ENCODE measurements at places on chromosomes 11 and 22.

- no peak for DNase-seq
These were observed 569.3 kb downstream of the BRD1 start for GRCh38 chr22:49258107-49259010.

DNA sequence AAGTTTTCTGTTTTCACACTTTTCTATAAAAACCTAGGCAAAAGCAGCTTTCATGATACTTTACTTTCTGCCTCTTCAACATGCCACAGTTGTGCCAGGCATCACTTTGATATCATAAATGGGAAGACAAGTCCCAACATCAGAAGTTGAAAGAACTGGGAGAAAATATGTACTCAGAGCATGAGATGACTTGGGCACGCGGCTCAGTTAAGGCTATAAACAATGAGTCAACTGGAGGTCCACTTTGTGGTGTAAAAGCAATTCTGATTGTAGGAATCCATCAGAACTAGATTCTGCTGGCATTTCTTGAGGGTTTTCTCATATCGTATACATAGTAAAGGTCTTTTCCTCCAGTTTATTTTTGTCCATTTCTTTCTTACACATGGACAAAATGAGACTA lies 109.7 kb upstream of the USP47 start:
- DNase-seq: peak; percentile 27

- DNase-seq: no peak
These were observed 90.2 kb upstream of the CARD18 start for GRCh38 chr11:105229761-105230160.

GRCh38 chr11:35654711-35655110 lies 7.9 kb upstream of the TRIM44 start:
- DNase-seq: no peak

DNA sequence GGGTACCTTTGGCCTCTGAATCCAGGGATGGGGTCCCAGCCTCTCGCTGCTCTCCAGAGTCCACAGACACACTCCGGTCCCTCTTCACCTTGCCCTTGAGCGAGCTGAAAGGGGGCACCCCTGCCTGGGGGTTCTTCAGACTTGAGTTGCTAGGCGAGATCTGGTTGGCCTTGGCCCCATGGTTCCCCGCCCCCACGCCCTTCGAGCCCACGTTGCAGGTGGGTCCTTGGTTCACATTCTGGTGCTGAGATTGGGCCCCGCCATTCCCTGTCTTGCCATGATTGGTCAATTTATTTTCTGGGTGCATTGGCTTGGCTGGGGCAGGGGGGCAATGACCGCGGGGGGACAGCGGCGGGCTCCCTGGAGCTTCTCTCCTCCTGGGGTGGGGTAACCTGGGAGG lies 17.5 kb downstream of the BCL9L start:
- no peak for DNase-seq

- no peak for DNase-seq
These were observed 99.6 kb downstream of the KIAA1671 start for GRCh38 chr22:25051983-25052710.

GRCh38 chr11:17649696-17650095 lies 69.7 kb upstream of the MYOD1 start:
- DNase-seq: no peak

DNA sequence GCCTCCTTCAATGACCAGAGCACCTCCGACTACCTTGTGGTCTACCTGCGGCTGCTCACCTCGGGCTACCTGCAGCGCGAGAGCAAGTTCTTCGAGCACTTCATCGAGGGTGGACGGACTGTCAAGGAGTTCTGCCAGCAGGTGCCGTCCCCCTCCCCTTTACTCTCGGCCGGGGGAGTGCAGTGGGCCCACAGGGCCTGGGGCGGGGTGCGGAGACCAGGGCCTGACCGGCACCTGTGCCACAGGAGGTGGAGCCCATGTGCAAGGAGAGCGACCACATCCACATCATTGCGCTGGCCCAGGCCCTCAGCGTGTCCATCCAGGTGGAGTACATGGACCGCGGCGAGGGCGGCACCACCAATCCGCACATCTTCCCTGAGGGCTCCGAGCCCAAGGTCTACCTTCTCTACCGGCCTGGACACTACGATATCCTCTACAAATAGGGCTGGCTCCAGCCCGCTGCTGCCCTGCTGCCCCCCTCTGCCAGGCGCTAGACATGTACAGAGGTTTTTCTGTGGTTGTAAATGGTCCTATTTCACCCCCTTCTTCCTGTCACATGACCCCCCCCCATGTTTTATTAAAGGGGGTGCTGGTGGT lies 11.0 kb downstream of the OTUB1 start:
- no peak for DNase-seq
